Upper lobe of left lung (tissue), 6 donors: ENCODE measurements at places on chromosomes 5 and 9. TPM values are rescaled to one million over a fixed set of nuclear protein-coding genes. Genes with fewer than 3 reads are reported as not detected.

- DNase-seq, result peak; percentile 81
- H3K4me3 ChIP-seq, result no peak overlapping the region
- no peaks in the 10 kb centered on the region for H3K36me3 ChIP-seq
- H3K27me3 ChIP-seq, result no peaks in the 10 kb centered on the region
- peaks cover 10% of the 10 kb centered on the region for H3K4me1 ChIP-seq
Measured at GRCh38 chr5:142248853-142249462, 75.9 kb downstream of the SPRY4 start.

- H3K4me1 ChIP-seq, result peaks cover 16% of the 10 kb centered on the region
- no peak within 1 kb of the TSS for H3K4me3 ChIP-seq
- no peak within 1 kb of the TSS for H3K27ac ChIP-seq
- no peak for DNase-seq
Measured at GRCh38 chr5:132873119-132873929, at the start of gene LEAP2. Gene LEAP2 (plus strand): TSS chr5:132873668. CDS start chr5:132873695, 27 bp downstream.

DNA sequence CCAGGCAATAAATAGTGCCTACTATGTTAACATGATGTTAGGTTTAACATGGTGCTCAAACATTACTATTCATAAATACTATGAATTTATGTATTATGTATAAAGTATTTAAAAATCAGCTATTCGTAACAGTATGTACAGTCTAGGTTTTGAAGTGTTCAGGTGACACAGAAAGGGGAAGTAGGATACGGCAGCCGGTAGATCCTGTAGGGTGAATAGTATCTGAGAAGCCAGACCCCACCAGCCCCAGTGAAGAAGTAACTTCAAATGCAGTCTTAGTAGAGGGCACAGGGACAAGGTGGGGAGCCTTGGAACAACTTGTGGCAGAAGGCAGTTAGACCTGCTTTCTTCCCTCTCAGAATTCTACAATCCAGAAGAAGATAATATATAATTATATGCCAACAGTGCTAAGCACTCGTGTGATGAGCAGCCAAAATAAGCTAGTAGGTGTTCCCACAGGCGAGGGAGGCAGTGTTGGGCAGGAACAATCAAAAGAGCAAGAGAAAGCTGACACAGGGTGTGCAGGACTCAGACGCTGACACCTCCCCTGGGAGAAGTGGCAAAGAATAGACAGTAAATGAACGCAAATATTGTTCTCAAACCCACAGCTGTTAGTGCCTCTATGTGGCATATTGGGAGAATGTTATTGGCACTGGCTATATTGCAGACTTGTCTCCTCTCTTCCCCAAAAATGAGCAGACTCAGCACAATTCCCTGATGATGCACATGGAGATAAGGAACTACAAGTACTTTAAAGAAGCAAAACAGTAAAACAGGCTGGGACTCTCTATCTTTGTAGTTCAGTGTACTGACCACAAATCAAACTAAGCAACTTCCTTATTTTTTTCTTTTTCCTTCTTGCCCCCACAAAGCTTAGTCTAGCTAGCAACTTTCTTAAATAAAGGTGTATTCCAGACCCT is 4.6 kb downstream of the ZNF367 start:
- H3K4me3 ChIP-seq, result no peak overlapping the region
- peaks cover 8% of the 10 kb centered on the region for H3K4me1 ChIP-seq
- H3K27me3 ChIP-seq, result no peaks in the 10 kb centered on the region
- no peaks in the 10 kb centered on the region for H3K36me3 ChIP-seq

- no peak for DNase-seq
- H3K36me3 ChIP-seq, result no peaks in the 10 kb centered on the region
- no peak overlapping the region for H3K27ac ChIP-seq
- no peak overlapping the region for H3K4me3 ChIP-seq
Measured at GRCh38 chr9:118929287-118929686, 439.9 kb downstream of the BRINP1 start.

GRCh38 chr9:103458826-103459225 is 463.7 kb downstream of the CYLC2 start:
- no peak for DNase-seq
- H3K27me3 ChIP-seq, result no peaks in the 10 kb centered on the region
- no peak overlapping the region for H3K27ac ChIP-seq
- no peaks in the 10 kb centered on the region for H3K4me1 ChIP-seq
- no peaks in the 10 kb centered on the region for H3K36me3 ChIP-seq
- H3K4me3 ChIP-seq, result no peak overlapping the region

- no peaks in the 10 kb centered on the region for H3K36me3 ChIP-seq
- H3K4me1 ChIP-seq, result no peaks in the 10 kb centered on the region
- no peak overlapping the region for H3K4me3 ChIP-seq
- no peaks in the 10 kb centered on the region for H3K27me3 ChIP-seq
- DNase-seq, result no peak
Measured at GRCh38 chr9:86471171-86471815, 117.1 kb upstream of the TUT7 start.

GRCh38 chr5:19977099-19977498 is 10.9 kb downstream of the CDH18 start:
- no peaks in the 10 kb centered on the region for H3K36me3 ChIP-seq
- H3K4me3 ChIP-seq, result no peak overlapping the region
- H3K27me3 ChIP-seq, result no peaks in the 10 kb centered on the region
- no peak overlapping the region for H3K27ac ChIP-seq
- H3K4me1 ChIP-seq, result no peaks in the 10 kb centered on the region

- H3K27me3 ChIP-seq, result no peaks in the 10 kb centered on the region
- peaks cover 7% of the 10 kb centered on the region for H3K36me3 ChIP-seq
- no peaks in the 10 kb centered on the region for H3K4me1 ChIP-seq
- no peak overlapping the region for H3K27ac ChIP-seq
- H3K4me3 ChIP-seq, result no peak overlapping the region
Measured at GRCh38 chr9:112655668-112656067, 62.2 kb downstream of the INIP start.

GBGT1 gene
- 41.8 TPM for total RNA-seq

DNA sequence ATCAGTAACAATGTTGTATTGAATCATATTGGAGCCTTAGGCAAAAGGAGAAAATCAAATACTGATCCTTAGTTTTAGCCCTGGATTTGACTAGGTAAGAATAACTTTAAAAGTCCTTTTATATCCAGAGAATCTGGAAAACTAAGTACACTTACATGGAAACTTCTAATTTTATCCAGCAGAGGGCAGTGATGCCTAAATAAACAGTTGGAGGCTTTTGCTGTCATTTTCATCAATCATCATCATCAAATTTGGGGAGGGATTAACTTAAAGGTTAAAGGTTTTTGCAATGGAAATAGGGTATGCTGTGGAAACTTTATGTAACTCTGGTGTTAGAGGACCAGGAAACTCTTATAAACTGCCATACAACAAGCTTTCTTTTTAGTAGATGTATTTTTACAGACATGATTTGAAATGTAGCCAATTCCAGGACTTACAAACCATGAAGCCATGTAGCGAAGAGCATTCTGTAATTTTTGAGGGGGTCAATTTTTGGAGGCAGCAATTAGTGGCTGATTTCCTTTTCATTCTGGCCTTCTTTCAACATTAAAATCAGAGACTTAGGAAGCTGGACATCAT is 112.7 kb downstream of the OSTF1 start:
- H3K27me3 ChIP-seq, result no peaks in the 10 kb centered on the region
- DNase-seq, result no peak
- no peak overlapping the region for H3K27ac ChIP-seq
- no peaks in the 10 kb centered on the region for H3K4me1 ChIP-seq

RMRP gene
- total RNA-seq, result 886 TPM

DNAJA1 gene
- total RNA-seq, result 129 TPM

- peak overlapping the region; percentile 45 for H3K27ac ChIP-seq
- no peak overlapping the region for H3K4me3 ChIP-seq
- peaks cover 31% of the 10 kb centered on the region for H3K4me1 ChIP-seq
- no peak for DNase-seq
- H3K27me3 ChIP-seq, result no peaks in the 10 kb centered on the region
Measured at GRCh38 chr5:95760273-95761191, 29.4 kb downstream of the RHOBTB3 start.

WDR38 gene
- total RNA-seq, result 9.0 TPM

PAEP gene
- total RNA-seq, result 6.3 TPM

DNA sequence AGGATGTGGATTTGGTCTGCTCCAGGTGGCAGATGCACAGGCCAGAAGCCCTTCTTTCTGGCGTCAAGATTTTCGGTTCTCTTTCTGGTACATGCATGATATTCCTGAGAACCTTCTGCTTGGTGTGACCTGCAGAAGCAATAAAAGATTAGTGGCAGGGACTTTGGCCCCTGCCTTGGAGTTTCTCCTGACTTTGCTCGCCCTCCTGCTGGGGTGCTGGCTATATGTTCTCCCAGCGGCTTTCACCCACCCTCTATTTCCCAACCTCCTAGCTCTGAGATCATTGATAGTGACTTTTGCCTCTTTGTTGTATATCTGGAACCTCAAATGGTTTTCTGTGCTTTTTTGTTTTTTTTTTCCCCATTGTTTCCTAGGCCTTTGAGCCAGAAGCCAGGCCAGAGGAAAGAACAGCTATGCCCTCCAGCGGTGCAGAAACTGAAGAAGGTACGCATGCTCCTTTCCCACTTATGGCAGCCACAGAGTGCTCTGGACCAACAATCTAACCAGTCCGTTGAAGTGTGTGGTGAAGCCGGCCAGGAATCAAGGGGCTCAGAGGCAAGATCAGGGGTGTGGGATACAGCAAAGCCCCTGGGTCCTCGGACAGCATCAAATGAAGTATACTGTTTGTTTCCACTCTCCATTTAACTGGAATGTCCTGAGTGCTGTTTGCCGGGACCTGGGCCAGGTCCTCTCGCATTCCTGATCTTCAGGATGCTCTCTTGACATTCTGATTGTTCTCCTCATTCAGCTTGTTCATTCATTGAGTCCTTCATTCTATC is 154.5 kb downstream of the ARHGEF28 start:
- peak; percentile 24 for DNase-seq
- peaks cover 5% of the 10 kb centered on the region for H3K4me1 ChIP-seq
- H3K4me3 ChIP-seq, result no peak overlapping the region

DNA sequence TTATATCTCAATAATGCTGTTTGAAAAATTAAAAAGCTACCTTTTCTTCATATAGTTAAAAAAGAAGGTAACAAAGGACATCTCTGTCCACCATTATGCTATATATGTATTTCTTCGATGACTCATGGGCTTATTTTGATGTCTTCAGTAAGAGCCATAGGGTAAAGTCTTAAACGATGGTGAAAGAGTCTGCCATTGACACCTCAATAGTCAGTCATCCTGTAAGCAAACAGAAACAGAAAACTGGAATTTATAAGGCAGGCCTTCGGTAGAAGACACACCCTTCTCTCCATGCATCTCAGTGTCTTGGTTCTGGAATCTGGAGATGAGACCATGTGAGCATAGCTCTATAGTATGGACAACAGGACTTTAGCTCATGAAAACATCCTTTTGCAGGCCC is 87.0 kb upstream of the ZNF462 start:
- H3K36me3 ChIP-seq, result no peaks in the 10 kb centered on the region
- no peak for DNase-seq
- no peak overlapping the region for H3K4me3 ChIP-seq
- H3K27ac ChIP-seq, result no peak overlapping the region

GRCh38 chr5:164202338-164202737 is 696.9 kb downstream of the MAT2B start:
- no peaks in the 10 kb centered on the region for H3K4me1 ChIP-seq
- no peaks in the 10 kb centered on the region for H3K36me3 ChIP-seq
- no peak overlapping the region for H3K27ac ChIP-seq
- DNase-seq, result no peak
- H3K27me3 ChIP-seq, result no peaks in the 10 kb centered on the region
- H3K4me3 ChIP-seq, result no peak overlapping the region

CCDC171 gene
- 5.5 TPM for total RNA-seq

DNA sequence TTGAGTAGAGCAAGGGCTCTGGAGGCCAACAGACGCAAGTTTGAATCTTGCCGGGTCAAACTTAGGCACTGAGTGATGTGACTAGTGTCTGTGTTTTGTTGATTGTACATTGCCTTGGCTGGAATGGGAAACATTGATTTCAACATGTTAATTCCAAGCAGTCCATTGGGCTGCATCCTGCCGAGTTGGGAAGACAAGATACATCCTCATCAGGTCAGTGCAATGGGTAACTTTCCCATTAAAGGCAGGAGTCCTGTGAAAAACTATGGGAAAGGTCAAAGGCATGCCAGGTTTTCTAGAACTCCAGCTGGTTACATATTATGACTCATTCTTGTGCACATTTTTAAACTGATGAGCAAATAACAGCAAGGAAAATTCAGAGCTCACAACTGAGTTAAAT is 126.5 kb upstream of the ABCA1 start:
- no peak for DNase-seq
- H3K36me3 ChIP-seq, result no peaks in the 10 kb centered on the region
- peak overlapping the region; percentile 41 for H3K27ac ChIP-seq
- no peaks in the 10 kb centered on the region for H3K27me3 ChIP-seq

GRCh38 chr5:134975078-134975715 is 7.5 kb downstream of the CATSPER3 start:
- no peak for DNase-seq
- no peaks in the 10 kb centered on the region for H3K36me3 ChIP-seq
- H3K27me3 ChIP-seq, result no peaks in the 10 kb centered on the region
- H3K27ac ChIP-seq, result no peak overlapping the region
- no peaks in the 10 kb centered on the region for H3K4me1 ChIP-seq

DNA sequence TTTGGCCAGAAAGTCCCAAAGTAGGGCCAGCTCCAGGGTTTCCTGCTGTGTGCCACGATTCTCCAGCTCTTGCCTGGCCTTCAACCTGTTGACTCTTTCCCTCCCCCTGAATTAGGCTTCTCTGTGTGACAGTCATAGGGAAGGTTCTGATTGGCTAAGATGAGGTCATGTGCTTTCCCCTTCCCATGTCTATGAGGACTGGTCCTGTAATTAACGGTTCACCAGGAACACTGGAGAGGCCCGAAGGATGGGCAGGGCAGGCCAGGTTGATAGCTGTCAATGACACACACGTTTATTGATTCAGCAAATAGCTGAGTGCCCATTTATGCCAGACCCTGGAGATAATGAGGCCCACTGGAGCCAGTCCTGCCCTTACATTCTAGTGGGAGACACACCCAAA is 9.0 kb upstream of the PRR7 start:
- peaks cover 62% of the 10 kb centered on the region for H3K36me3 ChIP-seq
- H3K4me1 ChIP-seq, result peaks cover 10% of the 10 kb centered on the region
- no peak for DNase-seq
- no peak overlapping the region for H3K27ac ChIP-seq
- H3K4me3 ChIP-seq, result no peak overlapping the region
- no peaks in the 10 kb centered on the region for H3K27me3 ChIP-seq

DNA sequence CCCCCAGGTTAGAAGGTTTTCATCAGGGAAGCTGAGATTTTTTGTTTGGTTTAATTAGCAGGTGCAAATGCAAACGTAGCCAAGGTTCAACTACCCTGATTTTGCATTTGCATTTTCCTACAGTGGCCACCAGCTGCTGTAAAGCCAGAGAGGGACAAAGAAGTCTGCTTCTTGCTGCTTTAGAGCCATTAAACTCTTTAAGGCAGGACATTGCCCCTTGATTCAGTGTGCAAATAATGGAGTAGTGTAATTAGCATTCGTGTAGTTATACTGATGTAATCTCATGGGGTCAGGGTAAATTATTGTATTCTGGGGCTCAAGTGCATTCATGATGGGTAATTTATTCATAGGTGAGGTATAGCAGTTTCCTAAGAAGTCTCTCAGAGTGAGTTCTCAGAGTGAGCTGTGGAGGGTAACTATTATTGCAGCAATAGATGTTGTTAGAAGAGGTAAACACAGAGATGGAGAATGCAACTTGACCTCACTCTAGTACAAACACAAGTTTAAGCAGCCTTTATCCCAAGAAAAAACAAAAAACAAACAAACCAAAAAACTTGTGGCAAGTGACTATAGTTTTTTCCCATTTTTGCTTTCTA is 526.5 kb downstream of the KIF4B start:
- H3K4me1 ChIP-seq, result no peaks in the 10 kb centered on the region
- H3K27ac ChIP-seq, result no peak overlapping the region
- no peak for DNase-seq
- H3K4me3 ChIP-seq, result no peak overlapping the region

EXOSC2 gene
- 18.8 TPM for total RNA-seq

- peak overlapping the region; percentile 81 for H3K27ac ChIP-seq
- peaks cover 18% of the 10 kb centered on the region for H3K36me3 ChIP-seq
- DNase-seq, result peak; percentile 82
- H3K27me3 ChIP-seq, result no peaks in the 10 kb centered on the region
Measured at GRCh38 chr9:136045595-136046553, 49.2 kb downstream of the NACC2 start.
